ENCODE measurements at places on chromosomes 1 and 21. TPM values are rescaled to one million over a fixed set of nuclear protein-coding genes. Genes with fewer than 3 reads are reported as not detected.

Gene GSTM1
- total RNA-seq: 18.0 TPM

Gene LCE1E
- not detected for total RNA-seq

Gene IVL
- not detected for total RNA-seq

Gene CCDC185
- total RNA-seq: not detected

Gene ATXN7L2
- 7.4 TPM for total RNA-seq

Gene TIAM1
- total RNA-seq: not detected

Gene ADGRB2
- 4.9 TPM for total RNA-seq

Gene SELL
- not detected for total RNA-seq

Gene SLC30A1
- total RNA-seq: 25.9 TPM

Gene MEGF6
- 27.0 TPM for total RNA-seq

Gene NHLH1
- not detected for total RNA-seq

Gene OR2L5
- not detected for total RNA-seq

All from HFFc6 (cell line).